ENCODE measurements at places on chromosomes 11 and 22.
A peak's percentile ranks its signal among the peaks of the same experiment; 100 is the strongest.

- peaks cover 42% of the 10 kb centered on the region for H3K27me3 ChIP-seq
- no peak overlapping the region for H3K4me3 ChIP-seq
- no peak overlapping the region for H3K27ac ChIP-seq
- no peaks in the 10 kb centered on the region for H3K36me3 ChIP-seq
Observed at GRCh38 chr11:11798586-11799438, 43.0 kb upstream of the USP47 start.

GRCh38 chr22:41078931-41079330 lies 13.5 kb upstream of the EP300 start:
- no peak for DNase-seq
- H3K4me3 ChIP-seq, result no peak overlapping the region
- no peak overlapping the region for H3K27ac ChIP-seq
- peaks cover 3% of the 10 kb centered on the region for H3K36me3 ChIP-seq

GRCh38 chr11:75476739-75477613 lies 44.0 kb upstream of the KLHL35 start:
- H3K4me3 ChIP-seq, result no peak overlapping the region
- peaks cover 5% of the 10 kb centered on the region for H3K36me3 ChIP-seq
- H3K4me1 ChIP-seq, result peaks cover 29% of the 10 kb centered on the region
- no peak for DNase-seq

DNA sequence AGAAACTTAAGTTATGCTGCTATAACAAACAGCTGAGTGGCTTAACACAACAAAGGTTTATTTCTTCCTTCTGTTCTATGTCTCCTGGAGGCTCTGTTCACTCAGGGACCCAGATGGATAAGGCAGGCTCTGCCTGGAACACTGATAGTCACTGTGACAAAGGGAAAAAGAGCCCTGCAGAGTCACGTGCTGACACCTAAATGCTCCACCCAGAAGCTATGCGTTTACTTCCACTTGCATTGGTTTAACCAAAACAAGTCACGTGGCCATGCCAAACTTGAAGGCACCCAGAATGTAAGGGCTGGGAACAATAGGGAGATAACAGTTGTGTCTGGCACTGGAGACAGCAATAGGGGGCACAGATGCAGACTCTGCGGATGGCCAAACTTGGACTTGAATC lies 3.4 kb upstream of the MS4A15 start:
- H3K27me3 ChIP-seq, result peaks cover 84% of the 10 kb centered on the region
- no peak overlapping the region for H3K27ac ChIP-seq
- no peaks in the 10 kb centered on the region for H3K4me1 ChIP-seq
- no peak for DNase-seq
- peaks cover 6% of the 10 kb centered on the region for H3K36me3 ChIP-seq
- H3K4me3 ChIP-seq, result no peak overlapping the region

- H3K4me1 ChIP-seq, result no peaks in the 10 kb centered on the region
- H3K36me3 ChIP-seq, result peaks cover under 1% of the 10 kb centered on the region
- no peak overlapping the region for H3K27ac ChIP-seq
- no peaks in the 10 kb centered on the region for H3K27me3 ChIP-seq
- DNase-seq, result no peak
- H3K4me3 ChIP-seq, result no peak overlapping the region
Observed at GRCh38 chr11:41779401-41779960, 320.0 kb upstream of the LRRC4C start.

- no peak overlapping the region for H3K4me3 ChIP-seq
- H3K4me1 ChIP-seq, result peaks cover 4% of the 10 kb centered on the region
- peaks cover 17% of the 10 kb centered on the region for H3K27me3 ChIP-seq
- no peak for DNase-seq
- H3K27ac ChIP-seq, result no peak overlapping the region
Observed at GRCh38 chr11:17240780-17241179, 33.0 kb upstream of the PIK3C2A start.

- peaks cover 24% of the 10 kb centered on the region for H3K4me1 ChIP-seq
- peaks cover 12% of the 10 kb centered on the region for H3K36me3 ChIP-seq
- H3K27ac ChIP-seq, result peak overlapping the region; percentile 46
- H3K27me3 ChIP-seq, result no peaks in the 10 kb centered on the region
Observed at GRCh38 chr11:64234647-64235379, 429 bp downstream of the VEGFB start.

DNA sequence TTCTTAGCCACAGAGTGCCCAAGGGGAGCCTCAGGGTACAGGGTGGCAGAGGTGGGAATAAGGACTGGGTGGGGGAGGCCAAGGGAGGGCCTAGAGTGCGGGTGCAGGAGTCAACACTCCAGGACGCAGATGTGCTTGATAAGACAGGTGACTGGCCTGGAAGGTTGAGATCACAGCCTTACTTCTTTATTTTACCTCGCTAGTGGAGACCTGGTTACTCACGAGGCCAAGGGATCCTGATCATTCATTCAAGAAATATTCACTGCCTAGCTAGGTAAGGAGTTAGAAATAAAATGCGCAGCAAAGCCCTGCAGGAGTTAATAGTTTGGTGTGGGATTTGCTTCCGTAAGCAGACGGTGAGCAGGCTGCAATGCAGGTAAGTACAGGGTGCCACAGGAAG lies 13.2 kb upstream of the PEX26 start:
- H3K4me3 ChIP-seq, result no peak overlapping the region
- H3K27ac ChIP-seq, result no peak overlapping the region
- H3K36me3 ChIP-seq, result no peaks in the 10 kb centered on the region
- H3K4me1 ChIP-seq, result no peaks in the 10 kb centered on the region
- H3K27me3 ChIP-seq, result peaks cover 59% of the 10 kb centered on the region

- H3K27me3 ChIP-seq, result no peaks in the 10 kb centered on the region
- H3K4me3 ChIP-seq, result peak overlapping the region; percentile 98
- peaks cover 29% of the 10 kb centered on the region for H3K36me3 ChIP-seq
- no peak for DNase-seq
Observed at GRCh38 chr22:46761017-46761416, 1.4 kb upstream of the TBC1D22A start.

GRCh38 chr11:88318017-88318416 lies 19.5 kb downstream of the CTSC start:
- no peaks in the 10 kb centered on the region for H3K27me3 ChIP-seq
- H3K4me3 ChIP-seq, result no peak overlapping the region
- peaks cover 15% of the 10 kb centered on the region for H3K36me3 ChIP-seq
- H3K27ac ChIP-seq, result peak overlapping the region; percentile 23

Data from effector memory CD8-positive, alpha-beta T cell (primary cell).